ENCODE measurements at places on chromosomes 16 and 17. TPM values are rescaled to one million over a fixed set of nuclear protein-coding genes. Genes with fewer than 3 reads are reported as not detected.

Gene GRAP
- not detected for total RNA-seq

Gene PTX4
- total RNA-seq: under 0.01 TPM

Gene C16orf54
- not detected for total RNA-seq

Gene PRAC2
- not detected for total RNA-seq

Gene SDR42E2
- total RNA-seq: not detected

Gene CMTM1
- 0.38 TPM for total RNA-seq

Gene KRT32
- total RNA-seq: not detected

Gene HYDIN
- 0.38 TPM for total RNA-seq

Gene SSTR5
- not detected for total RNA-seq

Gene NPIPA2
- total RNA-seq: 0.53 TPM

Gene KRT15
- 71.8 TPM for total RNA-seq

Gene SLC6A2
- 0.26 TPM for total RNA-seq

Gene CAVIN1
- 159 TPM for total RNA-seq

Gene SPNS3
- total RNA-seq: not detected

Gene GPR179
- total RNA-seq: under 0.01 TPM

Gene KRT40
- total RNA-seq: not detected

Gene RSPRY1
- total RNA-seq: 38.3 TPM

Gene KRT9
- total RNA-seq: 0.51 TPM

Gene KRTAP29-1
- not detected for total RNA-seq

Gene USP31
- 13.4 TPM for total RNA-seq

Gene BTBD17
- not detected for total RNA-seq

Gene TBX2
- 0.26 TPM for total RNA-seq

Gene C1QTNF8
- not detected for total RNA-seq

Gene FLCN
- 51.1 TPM for total RNA-seq

Gene ASGR2
- total RNA-seq: not detected

Gene ARHGDIG
- total RNA-seq: 0.51 TPM

Gene GCGR
- not detected for total RNA-seq

Gene PRDM7
- not detected for total RNA-seq

Gene TBC1D3K
- total RNA-seq: not detected

Gene ABCC3
- 33.2 TPM for total RNA-seq

Gene PMM2
- 20.5 TPM for total RNA-seq

Gene FOXN1
- 0.38 TPM for total RNA-seq

Gene GDPD3
- 20.7 TPM for total RNA-seq

Gene SCGB1C2
- total RNA-seq: not detected

Gene C16orf96
- not detected for total RNA-seq

Gene MARCHF10
- total RNA-seq: not detected

Gene TMEM88
- total RNA-seq: 0.64 TPM

Gene LGALS9
- total RNA-seq: 1.3 TPM

Gene CUEDC1
- 6.9 TPM for total RNA-seq

Gene TBC1D3
- not detected for total RNA-seq

Gene GALR2
- total RNA-seq: not detected

Gene TMEM92
- 0.26 TPM for total RNA-seq

Gene RAMP2
- total RNA-seq: not detected

Gene RDM1
- total RNA-seq: 0.13 TPM

Gene RASD1
- 0.26 TPM for total RNA-seq

Gene MYH1
- total RNA-seq: not detected

Gene ZSCAN10
- not detected for total RNA-seq

Measured in bronchial epithelial cell (primary cell).